Activated naive CD8-positive, alpha-beta T cell treated with anti-CD3 and anti-CD28 coated beads, Interleukin-2, amount 50 U/mL, for 16 hours (primary cell): ENCODE measurements at places on chromosomes 7 and 10.

DNA sequence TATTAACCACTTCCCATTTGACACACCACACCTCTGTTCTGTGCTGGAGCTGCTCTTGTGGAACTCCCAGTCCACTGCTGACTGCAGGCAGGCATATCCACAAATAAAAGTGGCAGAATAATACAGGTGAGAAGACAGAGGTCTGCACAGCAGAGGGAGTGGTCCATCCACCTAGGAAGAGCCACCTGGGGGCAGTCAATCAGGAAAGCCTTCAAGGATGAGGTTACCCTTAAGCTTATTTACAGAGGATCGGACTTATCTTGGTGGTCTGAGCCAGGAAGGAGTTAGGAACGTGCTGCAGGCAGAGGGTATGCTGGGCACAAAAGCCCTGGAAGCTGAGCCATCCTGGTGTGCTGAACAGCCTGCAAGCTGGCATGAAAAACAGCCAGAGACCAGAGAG is 78.7 kb downstream of the FRMPD2 start:
- DNase-seq = no peak

DNA sequence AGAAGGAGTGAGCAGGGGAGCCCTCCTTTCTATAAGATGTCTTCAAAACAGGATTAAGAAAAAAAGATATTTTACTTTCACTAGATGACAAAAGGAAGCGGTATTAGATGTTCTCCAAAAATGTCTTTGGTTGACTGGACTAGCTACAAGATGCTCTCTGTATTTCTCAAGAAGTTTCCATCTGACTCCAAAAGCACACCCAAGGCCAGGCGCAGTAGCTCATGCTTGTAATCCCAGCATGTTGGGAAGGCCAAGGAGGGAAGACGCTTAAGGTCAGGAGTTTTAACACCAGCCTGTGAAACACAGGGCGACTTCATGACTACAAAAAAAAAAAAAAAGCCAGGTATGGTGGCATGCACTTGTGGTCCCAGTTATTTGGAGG is 84.5 kb downstream of the PIP4K2A start:
- no peak for DNase-seq

DNA sequence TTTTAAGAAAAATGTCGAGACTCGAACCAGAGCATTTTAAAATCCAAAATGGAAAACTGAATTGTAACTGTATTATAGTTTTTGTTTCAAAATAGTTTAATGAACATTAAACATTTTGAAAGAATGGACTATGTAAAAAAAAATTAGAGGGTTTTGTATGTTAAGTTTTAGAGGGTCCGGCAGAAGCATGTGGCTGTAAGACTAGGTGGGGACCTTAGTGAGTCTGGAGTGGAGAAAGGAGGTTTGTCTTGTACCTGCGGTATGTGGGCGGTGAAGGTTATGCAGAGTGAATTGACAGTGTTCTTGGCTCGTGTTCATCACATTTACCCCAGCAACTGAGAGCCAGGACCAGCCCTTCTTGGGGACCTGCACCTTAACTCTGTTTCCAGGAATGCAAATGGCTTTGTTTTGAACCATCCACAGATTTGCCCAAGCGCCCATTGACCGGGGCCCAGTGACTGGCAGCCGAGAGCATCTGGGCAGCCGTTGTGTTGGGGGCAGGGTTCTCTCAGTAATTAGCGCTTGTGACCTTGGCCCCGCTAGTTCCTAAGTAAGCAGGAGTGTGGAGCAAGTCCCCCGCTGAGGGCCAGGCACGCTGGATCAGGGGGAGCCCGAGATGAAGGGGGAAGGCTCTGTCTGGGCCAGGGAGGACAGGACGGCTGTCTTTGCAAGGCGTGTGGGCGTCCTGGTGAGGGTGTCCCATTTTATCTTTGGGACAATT is 1.4 kb upstream of the KLF6 start:
- DNase-seq = no peak

DNA sequence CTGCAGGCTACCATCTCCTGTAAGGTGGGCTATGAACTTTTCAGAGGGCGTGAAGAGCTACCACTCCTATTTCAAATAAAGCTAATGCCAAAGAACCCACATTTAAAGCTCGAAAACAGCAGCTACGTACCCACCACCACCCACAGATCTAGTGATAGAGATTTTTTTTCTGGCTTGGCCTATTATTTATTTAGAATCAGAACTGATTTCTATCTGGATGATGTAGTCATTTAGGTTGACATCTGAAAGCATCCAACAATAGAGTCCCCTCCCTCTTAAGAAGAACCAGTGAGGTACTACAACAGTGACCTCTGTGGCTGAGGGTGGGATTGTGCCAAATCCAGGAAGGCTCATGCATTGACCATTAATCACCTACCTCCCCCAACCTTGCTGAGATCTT is 113.8 kb upstream of the ADO start:
- DNase-seq = no peak

GRCh38 chr10:11359869-11360268 is 251.6 kb downstream of the USP6NL start:
- DNase-seq = no peak

DNA sequence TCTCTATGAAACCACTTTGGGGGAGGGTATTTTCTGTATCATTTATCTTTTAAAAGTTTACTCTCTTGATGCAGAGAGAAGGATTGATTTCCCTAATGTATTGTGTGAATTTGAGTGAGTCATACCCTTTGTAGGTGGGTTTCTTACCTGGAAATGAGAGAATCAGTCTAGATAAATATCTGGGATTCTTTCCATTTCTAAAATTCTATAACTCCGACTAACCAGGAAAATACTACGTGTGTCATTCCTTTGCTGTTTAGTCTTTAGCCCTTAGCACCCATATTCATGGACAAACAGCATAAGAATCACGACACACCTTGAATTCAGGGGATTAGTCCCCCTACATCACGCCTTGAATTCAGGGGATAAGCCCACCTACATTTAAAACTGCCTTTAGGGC is 139.1 kb downstream of the GATA3 start:
- DNase-seq = no peak

DNA sequence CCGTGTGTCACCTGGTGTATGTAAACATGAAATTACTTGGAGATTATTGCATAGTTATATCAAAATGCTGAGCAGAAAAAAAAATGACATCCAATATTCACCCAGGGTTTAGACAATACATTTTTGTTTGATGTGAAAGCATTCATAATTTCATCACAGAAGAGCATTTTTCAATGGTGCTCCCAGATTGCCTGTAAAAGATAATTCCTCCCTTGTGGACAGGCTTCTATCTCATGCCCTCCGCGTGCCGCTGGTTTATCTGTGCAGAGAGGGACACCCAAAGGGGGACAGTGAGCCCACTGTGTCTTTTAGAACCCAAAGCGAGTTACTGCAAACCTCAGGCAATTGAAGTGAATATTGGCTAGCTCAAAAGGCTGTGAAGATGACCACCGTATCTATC is 126.2 kb upstream of the KLF6 start:
- DNase-seq = no peak

DNA sequence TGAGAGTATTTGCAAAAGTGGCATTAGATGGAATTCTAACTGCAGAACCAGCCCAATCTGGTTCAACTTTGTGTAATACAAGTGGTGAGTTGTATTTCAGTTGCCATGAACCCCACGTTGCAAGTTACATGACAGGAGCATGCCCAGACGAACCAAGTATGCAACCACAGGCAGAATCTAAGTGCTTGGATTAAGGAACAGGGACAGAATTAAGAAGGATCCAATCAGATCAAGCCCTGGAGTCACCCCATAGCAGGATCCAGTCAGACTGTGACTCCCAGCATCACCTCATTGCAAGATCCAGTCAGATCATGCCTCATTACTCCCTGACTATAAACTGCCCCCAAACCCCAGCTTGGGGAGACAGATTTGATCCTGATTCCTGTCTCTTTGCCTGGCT is 388.7 kb upstream of the NRP1 start:
- DNase-seq = no peak

- DNase-seq = no peak
Measured at GRCh38 chr7:5345671-5346070, 62.9 kb downstream of the SLC29A4 start.

DNA sequence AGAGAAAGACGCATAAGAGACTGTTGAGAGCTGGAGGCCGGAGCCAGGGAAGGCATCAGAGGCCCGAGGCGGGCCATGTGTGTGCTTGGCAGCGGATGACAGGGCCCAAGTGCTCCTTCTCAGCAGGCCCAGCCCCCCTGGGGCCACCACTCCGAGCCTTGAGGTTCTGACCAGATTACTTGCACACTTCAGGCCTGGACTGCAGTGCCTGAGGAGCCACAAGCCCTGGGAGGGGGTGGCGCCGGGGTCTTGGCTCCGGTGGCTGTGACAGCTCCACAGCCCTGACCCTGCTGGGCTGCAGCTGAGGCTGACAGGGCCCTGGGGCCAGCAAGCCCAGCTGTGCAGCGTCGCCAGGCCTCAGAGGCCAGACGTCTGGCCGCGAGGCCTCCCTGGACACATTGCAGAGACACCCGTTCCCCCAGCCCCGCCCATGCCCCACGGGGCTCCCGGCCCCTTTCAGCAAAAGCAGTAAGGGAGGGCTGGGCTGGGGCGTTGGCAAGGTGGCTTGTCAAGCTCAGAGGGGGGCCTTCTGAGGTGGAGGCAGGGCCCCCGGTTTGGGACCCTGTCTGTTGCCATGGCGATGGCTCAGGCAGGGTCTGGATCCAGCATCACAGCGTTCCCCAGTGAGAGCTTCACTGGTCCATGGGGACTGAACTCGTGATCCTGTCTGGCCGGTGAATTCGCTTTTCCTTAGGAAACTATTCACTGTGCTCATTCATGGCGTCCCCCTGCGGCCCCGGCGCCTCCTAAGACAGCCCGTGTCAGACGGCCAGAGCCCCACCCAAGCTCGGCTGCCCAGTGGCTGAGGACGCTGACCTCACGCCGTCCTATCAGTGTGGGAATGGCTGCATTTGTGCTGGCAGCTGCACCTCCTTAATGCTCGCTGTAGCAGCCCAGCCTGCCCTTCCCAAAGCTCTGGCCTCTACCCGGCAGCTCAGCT is 5.7 kb downstream of the ELN start:
- no peak for DNase-seq

DNA sequence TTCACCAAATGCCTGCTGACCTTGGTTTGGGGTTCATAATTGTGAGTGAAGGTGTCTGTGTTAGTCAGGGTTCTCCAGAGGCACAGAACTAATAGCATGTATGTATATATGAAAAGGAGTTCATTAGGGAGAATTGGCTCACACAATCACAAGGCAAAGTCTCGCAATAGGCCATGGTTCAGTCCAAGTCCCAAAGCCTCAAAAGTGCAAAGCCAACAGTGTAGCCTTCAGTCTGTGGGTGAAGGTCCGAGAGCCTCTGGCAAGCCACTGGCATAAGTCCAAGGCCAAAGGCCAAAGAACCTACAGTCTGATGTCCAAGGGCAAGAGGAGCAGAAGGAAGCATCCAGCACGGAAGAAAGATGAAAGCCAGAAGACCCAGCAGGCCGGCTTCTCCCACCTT is 257.6 kb upstream of the SHH start:
- no peak for DNase-seq

DNA sequence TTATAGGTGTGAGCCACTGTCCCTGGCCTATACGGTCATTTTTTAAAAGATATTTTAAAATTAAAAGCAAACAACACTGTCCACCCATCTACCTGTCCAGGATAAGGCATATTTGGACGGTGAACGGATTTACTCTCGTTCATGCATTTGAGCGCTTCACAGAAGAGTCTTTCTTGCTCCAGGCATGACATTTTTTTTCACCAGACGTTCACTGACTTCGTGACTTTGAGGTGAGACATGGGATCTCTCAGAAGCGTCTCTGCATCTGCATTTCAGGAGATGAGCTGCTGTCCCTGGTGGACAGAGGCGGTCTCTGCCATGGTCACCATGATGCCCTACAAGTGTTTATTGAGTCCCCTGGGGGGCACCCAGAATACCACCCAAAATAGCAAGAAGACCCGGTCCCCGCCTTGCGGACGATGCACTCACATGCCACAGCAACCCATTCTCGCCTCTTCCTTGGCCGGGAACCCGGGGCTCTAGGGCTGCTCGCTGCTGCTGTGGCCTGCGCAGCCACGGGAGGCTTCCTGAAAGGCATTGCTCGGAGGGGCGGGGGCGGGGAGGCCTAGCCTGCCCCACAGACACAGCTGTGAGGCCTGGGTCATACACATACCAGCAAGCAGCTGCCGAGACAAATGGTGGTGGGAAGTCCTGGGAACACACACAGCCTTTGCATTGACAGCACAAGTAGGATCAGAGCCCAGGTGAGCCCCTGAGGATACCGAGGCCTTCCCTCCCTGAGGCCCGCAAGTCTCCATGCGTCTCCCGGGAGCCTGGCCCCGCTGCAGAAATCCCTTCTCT is 84.4 kb downstream of the RGS10 start:
- DNase-seq = no peak

DNA sequence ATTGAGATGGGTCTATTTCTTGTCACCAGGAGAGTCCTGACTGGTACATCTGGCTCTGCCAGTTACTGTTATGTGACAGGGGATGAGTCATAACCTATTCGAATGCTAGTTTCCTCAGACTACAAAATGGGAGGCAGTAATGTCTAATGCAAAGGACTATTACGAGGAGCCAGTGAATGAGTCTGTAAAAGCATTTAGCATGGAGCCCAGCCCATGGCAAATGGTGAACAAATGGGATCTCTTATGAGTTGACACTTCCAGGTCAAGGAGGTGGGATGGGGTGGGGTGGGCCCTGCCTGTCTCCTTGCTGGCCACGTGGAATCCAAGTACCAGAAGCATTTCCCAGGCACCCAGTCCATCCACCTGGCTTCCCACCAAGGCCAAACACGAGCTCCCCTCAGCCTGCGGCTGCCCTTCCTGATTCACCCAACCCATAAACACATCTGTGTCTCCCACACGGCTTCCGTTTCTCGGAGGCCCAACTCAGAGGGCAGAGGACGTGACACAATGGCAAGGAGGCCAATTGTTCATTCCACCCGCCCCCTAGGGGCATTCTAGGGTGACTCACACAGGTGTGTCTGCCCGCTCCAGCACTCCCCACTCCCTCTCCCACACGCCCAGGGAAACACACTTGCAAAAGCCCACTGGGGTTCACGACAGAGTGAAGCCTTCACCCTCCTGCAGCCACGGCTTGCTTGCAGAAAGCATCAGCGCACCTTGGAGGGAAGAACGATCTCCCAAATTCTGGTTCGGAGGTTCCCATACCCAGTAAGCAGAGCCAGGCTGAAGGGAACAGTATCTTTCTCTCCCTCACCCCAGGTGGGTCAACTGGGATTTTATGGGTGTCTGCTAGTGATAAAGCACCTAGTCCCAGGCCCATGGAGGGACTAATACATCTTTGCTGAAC is 109.8 kb downstream of the SH3PXD2A start:
- DNase-seq = no peak

- no peak for DNase-seq
Measured at GRCh38 chr10:85213493-85213892, 885.1 kb downstream of the CCSER2 start.

DNA sequence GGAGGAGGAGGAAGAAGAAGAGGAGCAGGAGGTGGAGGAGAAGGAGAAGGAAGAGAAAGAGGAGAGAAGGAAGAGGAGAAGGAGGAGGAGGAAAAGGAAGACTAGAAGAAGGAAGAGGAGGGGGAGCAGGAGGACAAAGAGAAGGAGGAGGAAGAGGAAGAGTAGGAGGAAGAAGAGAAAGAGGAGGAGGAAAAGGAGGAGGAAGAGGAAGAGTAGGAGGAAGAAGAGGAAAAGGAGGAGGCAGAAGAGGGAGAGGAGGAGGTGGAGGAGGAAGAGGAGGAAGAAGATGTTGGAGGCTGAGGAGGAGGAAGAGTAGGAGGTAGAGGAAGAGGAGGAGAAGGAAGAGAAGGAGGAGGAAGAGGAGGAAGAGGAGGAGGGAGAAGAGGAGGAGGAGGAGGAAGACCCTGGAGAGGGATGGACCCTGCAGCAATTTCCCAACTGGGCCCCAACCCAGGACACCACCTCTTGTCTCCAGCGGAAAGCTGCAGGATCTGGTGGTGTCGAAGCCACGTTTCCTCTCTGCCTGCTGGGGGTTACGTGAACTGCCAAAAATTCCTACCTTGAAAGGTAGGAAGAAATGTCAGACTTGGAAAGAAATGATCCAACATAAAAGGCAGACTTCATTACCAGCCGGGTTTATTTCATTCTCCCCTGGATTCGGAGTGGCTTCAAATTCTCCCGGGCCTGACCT is 38.9 kb downstream of the COL26A1 start:
- DNase-seq = no peak
